ENCODE measurements at places on chromosomes 4 and X.

GRCh38 chr4:110611968-110612447 is 10.9 kb downstream of the PITX2 start:
- DNase-seq, result no peak

GRCh38 chr4:153141238-153141637 is 63.0 kb upstream of the TRIM2 start:
- DNase-seq, result no peak

DNA sequence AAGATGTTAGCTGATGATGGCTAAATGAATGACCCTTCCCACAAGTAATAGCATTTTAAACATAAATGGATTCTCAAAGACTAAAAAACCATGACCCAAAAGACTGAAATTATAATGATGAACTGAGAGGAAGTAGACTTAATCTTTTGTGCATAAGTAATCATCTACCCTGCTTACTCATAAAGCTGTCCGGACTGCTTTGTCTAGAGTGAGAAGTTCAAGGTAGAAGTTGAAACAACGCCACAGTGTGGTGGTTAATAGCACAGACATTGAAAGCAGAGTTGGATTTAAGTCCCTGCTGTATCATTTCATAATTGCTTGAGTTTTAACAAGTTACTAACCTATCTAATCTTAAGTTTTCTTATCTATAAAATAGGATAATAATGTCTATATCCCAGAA is 346.6 kb downstream of the CENPC start:
- DNase-seq, result no peak

DNA sequence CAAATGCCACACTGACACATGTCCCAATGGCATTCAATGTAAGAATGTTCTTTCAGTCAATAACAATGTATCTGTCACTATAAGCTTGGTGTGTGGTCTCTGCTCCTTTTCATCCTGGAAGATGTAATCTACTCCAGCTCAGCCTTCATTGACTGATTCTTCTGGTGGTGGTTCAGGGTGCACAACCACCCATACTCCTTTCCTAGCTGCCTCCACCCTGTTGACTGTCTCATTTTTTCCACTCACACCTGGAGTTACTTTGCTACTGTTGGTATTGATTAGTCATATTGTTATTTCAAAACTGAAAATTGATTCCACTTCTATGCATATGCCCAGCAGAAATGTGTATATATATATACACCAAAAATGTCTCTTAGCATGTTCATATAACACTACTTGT is 140.5 kb downstream of the ASB9 start:
- no peak for DNase-seq

DNA sequence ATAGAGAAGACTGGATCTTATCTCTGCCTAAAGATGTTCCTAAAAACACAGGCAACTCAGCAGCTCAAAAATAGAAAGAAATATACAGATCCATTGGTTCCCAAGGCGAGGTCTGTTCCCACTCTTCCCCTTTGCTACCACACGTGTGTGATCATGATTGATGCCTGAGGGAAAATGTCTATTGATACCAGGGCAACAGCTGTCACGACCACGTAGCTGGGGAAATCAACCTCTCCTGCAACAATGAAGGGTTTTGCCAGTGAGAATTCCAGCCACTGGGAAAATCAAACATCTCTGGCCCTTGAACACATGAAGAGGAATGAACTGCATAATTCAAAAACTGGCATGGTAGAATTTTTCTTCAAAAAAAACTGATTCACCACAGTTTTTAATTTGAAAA is 131.0 kb upstream of the MAP3K15 start:
- no peak for DNase-seq

- no peak for DNase-seq
These were observed 16.8 kb upstream of the AMOT start for GRCh38 chrX:112857478-112857878.

GRCh38 chr4:58149404-58150085 is 1039.4 kb upstream of the IGFBP7 start:
- no peak for DNase-seq

DNA sequence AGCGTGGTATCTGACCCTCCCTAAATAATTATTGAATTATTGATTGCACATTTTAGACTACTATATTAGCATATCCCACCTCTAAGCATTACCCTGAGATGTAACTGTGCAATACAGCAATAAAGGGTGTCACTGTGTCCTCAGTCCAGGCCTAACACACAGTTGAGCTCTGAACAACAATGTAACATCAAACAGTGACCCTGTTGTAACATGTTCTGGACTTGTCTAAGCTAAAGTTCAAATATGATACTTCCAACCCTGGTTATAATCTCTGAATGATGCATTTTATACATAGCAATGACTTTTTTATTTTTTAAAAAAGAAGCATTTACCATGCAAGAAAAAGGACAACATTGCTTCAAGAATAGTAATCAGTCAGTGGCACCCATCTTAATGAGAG is 61.6 kb upstream of the DMD start:
- DNase-seq, result no peak

DNA sequence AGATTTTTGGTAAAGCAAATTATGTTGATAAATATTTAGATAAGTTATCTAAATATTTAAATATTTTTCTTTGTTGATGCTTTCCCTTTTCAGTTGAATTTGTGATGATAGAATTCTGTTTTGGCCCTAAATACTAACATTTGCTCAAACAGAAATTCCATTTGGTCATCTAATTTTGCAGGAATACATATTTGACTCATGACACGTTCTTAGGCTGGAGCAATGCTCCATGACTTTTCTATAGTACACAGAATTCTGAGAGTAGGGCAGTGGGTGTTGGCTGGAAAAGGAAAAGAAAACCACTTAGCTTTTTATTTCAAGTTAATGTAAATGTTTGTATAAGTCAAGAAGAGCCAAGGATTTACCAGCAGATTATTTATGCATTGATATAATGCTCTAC is 58.6 kb upstream of the GK2 start:
- DNase-seq, result no peak

GRCh38 chrX:16487620-16488385 is 162.2 kb upstream of the S100G start:
- no peak for DNase-seq

DNA sequence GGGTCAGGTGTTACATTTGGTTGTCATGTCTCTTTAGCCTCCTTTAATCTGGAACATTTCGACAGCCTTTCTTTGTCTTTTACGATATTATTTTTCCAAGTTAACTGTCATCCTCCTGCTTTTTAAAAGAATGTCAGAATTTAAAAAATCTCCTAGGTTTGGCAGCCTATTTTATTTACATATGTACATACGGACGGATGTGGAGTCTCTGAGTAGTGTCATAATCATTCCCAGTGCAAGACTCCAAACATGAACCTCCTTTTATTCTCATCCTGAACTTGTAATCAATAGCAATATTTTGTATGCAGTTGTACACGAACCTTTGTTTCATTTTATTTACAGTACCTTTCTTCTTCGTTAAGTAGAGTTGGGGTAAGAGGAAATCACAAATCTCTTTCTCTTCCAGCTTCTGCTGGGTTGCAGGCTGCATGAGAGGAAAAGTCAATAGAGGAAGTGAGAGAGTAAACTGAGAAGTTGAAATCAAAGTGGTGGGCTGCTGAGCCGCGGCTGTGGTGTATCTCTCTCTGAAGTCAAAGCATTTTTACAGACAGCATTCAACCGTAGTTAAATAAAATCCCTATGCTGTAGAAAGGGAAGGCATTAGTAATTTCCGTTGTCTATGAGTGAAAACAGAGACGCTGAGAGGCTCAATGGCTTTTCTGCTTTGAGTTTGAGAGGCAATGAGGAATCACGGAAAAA is 53.9 kb upstream of the RPS6KA3 start:
- no peak for DNase-seq

GRCh38 chrX:2872671-2873277 is 44.0 kb downstream of the GYG2 start:
- no peak for DNase-seq

DNA sequence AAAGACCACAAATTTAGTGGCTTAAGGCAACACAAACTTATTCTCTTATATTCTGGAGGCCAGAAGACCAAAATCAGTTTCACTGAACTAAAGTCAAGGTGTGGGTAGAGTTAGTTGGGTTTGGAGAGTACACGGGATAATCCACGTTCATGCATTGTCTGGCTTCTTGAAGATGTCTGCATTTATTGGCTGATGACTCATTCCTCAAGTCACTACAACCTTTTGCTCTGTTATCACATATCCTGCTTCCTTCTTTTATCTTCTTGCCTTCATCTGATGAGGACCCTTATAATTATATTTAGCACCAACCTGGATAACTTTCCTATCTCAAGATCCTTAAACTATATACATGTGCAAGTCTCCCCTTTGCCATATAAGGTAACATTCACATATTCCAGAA is 590.0 kb downstream of the FSTL5 start:
- DNase-seq, result no peak

DNA sequence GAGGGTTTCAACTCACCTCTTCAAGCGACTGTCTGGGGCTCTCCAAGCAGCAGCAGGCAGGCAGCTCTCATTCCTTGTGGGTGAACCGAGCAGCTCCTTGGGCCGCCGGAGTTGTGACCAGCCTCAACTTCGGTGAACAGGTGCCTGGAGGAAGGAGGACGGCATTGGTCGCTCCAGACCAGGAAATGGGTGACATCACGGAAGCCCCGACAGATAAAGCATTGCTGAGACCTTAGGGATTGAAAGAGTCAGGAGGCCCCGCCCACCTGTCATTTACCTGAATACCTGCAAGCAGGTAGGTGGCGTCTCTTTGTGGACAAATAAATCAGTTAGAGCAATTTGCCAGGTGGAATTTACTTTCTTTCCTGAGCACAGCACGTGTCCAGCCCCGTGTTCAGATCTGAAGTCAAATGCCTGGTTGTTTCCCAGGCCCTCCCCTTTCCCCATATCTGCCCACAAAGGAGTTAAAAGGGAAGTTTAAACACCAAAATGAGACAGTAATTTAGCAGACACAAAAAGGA is at the start of gene LNX1:
LNX1 (minus strand) TSS at position 115 of the 521 bp plus-strand sequence. CDS start 17,484 bp downstream, outside the sequence.
- DNase-seq, result no peak

- DNase-seq, result no peak
These were observed 142.0 kb downstream of the RBMX2 start for GRCh38 chrX:130543603-130544325.

DNA sequence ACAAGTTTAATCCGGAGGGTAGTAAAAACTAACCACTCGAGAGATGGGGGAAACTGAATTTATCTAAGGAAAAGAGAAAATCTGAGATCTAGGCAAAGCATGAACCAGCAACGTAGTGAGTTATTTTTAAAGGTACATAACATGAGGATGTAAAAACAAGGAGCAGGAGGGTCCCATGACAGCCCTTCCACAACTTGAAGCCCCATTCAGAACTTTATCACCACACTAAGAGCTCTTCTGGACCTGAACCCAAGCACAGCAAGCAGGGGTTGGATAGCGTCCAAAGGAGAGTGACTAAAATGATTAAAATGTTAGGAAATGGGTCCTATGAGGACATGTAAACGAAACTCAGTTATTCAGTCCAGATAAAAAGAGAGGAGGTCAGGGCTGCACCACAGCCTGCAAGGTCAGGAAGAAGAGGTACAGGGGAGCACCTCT is 16.2 kb downstream of the SH3RF1 start:
- no peak for DNase-seq

DNA sequence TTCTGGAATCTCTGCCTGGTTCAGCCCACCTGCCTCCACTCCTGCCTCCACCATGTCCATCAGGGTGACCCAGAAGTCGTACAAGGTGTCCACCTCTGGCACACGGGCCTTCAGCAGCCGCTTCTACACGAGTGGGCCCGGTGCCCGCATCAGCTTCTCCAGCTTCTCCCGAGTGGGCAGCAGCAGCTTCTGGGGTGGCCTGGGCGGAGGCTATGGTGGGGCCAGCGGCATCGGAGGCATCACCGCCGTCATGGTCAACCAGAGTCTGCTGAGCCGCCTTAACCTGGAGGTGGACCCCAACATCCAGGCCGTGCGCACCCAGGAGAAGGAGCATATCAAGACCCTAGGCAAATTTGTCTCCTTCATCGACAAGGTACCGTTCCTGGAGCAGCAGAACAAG is 28.4 kb upstream of the GABRA3 start:
- DNase-seq, result no peak

- no peak for DNase-seq
These were observed 127.9 kb upstream of the DMD start for GRCh38 chrX:33339219-33339618.

DNA sequence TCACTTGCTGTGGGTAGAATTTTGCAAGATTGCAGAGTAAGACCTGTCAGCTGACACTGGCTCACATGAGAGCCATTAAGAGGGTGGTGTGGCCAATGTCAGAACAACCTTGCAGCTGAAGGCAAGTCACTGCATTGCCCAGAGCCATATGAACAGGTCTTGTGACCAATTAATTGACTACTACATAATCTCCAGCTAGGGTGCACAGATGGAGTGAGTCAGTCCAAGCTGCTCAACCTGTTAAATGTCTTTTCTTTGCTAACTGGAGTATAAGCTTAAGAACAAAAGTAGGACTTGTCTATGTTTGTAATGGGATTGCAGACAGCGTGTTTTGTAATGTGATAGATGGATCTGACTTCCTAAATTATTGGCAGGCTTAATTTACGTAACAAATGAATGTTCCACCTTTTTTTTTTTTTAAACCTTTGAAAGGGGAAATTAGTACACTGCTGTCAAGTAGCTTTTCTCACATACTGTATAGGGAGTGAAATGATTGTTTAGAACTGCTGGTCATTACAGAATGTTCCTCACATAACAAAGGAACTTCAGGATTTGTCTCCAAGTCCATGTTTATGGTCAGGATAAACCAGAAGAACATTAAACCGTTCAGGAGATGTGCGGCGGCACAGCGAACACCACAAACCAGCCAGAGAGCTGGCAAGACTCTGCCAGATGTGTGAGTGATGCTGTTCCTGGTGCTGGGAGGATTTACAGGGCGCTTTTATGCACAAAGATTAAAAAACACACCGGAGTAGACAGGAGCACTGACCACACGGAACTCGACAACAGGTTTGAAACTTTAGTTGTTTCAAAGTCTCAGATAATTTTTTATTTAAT is 37.0 kb downstream of the FNIP2 start:
- no peak for DNase-seq

DNA sequence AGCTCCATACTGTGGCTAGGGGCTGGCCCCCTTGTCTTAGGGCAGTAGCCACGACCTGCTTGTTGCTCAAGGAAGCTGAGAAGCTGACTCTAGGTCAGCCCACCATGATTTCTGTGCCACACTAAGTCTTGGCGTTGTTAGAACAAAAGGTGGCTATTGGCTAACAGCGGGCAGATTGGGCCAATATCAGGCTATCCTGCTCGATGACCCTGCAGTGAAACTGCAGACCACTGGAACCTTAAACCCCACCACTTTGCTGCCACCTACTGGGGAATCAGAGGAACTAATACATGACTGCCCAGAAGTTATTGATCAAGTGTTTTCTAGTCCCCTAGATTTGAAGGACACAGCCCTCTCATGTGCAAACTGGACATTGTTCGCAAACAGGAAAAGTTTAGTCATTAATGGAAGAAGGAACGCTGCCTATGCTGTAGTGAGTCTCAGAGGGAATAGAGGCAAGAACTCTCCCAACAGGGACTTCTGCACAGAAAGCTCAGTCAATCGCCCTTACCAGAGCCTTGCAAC is 17.0 kb upstream of the PAPSS1 start:
- DNase-seq, result no peak

GRCh38 chr4:7190691-7191545 is 1.4 kb upstream of the SORCS2 start:
- DNase-seq, result no peak

GRCh38 chr4:110231869-110232268 is 33.5 kb upstream of the ELOVL6 start:
- no peak for DNase-seq

Data from cortex of kidney (tissue), 1 donor.